Jurkat, Clone E6-1 (cell line): ENCODE measurements at places on chromosomes 6 and 20.

- no peak for DNase-seq
Measured at GRCh38 chr6:36627801-36628246, 33.7 kb downstream of the SRSF3 start.

- no peak for DNase-seq
Measured at GRCh38 chr6:145808239-145808638, 6.4 kb downstream of the FBXO30 start.

DNA sequence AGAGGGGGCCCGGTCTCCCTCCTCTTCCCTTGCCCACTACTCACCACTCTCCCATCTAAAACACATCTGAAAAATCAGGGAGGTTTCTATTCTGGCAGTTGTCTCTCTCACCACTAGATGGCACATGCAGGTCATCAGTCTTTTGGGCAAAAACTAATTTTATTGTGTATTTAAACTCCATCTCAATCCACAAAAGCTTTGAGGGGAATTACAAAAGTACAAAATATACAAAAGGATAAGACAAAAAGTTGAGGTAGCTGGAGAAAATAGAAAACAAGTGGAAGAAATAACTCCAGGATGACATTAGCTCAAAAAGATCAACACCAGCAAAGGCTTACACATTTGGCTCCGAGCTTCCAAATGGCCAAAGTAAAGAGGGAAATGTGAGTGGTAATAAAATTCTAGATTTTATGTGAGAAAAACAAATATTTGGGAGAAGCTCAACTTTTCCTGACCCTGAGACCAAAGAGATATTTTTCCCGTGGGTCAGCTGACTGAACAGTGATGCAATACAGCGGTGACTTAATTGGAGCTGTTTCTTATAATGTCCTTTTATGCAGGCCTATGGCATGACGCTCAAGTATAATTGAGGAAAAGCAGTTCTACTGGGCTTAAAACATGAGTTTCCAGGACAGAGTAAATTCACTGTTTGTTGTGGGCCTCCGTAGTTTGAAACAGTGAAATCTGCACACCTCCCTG is 79.8 kb upstream of the CHD6 start:
- peak; percentile 27 for DNase-seq

- DNase-seq, result peak; percentile 4
Measured at GRCh38 chr20:1844325-1845162, 50.7 kb upstream of the SIRPA start.

DNA sequence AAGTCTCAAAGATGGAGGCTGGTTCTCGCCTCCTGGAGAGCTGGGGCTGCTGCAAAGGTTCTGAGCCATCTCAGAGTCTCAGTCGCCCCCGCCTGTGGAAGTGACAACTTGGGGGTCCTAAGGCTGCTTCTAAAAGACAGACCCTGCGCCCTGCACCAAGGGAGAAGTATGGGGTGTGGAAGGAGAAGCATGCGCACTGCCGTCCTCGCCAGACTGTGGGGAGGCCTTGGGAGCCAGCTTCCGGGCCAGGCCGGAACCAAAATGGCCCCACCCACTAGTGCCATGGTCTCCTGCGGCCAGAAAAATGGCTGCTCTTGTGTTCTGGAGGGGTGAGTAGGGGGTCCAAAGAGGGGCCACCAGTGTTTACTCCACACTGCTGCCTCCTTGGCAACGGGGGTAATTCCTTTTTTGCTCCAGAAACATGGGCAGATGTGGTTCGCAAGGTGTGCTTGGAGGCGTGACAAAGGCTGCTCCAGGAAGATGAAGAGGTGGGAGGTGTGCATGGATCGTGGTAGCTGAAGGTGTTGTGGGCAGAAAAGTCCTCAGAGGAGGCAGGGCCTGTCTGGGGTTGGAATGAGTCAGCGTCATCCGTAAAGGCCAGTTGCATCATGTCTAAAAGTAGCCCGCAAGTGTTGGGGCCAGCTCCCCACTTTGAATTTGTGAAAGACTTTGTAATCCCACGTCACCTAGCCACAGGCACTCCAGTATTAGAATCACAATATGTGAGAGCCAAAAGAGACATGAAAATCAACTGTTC is 329.8 kb upstream of the SOX4 start:
- DNase-seq, result no peak

GRCh38 chr6:159978291-159979135 is 9.6 kb downstream of the IGF2R start:
- no peak for DNase-seq

DNA sequence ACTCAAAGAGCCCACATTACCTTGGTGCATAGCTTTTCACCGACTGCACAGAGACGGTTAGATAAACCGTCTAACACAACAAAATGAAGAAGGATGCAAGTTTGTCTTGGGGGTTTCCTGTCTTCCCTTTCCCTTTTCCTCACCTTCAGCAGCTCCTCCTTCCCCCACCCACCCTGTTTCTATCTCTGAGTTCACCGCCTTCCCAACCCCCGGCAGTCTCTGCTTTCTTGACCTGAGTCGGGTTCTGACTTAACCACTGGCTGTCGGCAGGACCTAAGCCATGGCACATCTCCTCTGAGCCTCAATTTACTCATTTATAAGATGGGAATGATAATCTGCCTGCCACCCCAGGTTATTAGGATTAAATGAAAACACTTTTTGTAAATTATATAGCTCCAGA is 25.8 kb upstream of the CNKSR3 start:
- DNase-seq, result no peak

DNA sequence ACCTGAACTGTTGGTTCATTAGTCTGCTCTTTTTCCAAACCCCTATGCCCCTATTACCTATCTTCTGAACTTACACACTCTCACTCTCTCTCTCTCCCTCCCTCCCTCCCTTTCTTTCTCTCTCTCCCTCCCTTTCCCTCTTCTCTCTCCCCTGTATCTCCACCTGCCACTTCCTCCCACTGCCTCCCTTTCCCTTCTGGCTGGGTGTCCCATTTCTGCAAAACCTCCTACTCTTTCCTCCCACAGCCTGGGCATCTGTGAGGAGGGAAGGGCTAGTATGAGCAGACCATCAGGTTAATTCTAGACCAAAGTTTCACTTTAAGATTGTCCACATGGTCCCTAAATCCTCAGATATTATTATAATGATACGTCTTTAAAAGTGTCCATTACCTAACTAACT is 95.1 kb downstream of the TMEM200A start:
- no peak for DNase-seq

DNA sequence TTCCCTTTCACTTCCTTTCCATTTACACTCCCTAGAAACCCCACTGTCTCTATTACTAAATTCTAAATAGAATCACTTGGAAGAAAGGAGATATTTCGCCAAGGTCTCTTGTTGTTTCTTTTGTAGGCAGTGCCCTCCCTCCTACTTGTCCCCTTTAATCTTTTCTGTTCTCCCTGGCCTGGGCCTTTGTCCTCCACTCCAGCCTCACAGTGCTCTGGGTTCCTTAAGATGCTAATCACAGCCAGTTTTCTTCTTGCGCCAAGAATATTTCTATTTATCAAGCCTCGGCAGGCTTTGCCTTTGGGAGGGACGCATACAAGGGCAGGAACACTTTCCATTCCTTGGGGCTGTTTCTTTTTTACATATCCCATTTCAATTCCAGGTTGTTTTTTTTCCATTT is 520.6 kb upstream of the CHD6 start:
- DNase-seq, result no peak

DNA sequence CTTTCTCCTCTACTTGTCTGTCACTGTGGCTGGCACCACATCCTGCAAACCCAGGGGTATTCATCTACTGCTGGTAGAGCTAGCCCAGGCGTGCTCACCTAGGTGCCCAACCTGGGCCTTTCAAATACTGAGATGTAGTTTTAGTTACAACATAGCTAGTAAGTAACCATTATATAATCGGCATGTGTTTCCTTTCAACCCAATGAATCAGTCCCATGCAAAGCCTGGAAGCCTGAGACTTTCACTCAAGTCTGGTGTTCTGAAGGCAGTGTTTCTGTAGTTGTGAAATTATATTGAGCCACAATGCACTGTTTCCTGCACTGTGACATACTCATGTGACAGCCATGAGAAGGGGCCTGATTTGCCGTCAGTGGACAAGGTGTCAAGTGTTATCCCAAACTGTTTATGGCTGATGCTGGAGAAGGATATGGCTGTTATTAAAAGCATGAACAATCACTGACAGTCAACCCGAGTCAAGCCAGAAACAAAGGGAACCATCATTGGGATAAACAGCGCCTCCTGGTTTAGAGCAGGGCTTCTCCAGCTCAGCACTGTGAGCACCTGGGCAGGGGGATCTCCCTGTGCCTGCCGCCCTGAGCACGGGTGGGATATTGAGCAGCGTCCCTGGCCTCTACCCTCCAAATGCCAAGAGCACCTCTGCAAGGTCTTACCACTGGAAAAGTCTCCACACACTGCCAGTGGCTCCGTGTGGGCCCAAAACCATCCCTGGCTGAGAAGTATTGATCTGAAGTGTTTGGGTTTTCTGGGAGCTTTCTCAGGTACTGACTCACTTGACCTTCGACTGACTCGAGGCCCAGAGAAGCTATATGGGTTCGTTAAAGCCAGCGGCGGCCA is 1.6 kb downstream of the PSMA7 start:
- peak; percentile 26 for DNase-seq

DNA sequence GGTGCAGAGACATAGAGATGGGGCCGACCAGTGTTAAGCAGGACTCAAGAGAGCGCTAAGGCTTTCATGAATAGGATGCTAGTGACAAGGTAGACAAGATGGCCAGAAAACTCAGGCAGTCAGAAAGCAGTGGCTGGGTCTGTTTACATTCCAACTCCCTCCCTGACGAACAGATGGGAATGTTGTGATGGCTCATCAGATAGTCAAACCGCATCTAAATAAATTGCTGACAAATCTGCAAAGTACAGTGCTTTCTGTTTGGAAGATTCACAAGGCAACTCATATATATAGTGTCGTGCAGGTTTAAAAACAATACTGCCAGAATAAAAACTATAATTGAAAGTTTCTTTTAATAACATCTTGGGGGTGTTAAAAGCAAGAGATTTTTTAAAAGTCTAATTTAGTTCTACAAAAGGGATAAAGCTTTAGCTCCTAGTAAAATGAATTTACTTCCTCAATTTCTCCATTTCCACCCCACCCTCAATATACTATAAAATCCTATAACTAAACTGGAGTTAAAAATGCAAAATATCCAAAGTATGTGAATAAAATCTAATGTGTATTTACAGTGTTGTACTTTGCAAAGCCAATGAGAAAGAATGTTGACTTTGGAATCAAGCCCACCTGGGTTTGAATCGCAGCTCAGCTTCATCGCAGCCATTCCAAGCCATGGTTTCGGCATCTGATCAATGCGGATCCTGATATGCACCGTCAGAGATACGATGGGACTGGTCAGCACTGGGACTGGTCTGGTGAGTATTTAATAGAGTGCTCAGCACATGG is 247.3 kb upstream of the PDE10A start:
- DNase-seq, result no peak

DNA sequence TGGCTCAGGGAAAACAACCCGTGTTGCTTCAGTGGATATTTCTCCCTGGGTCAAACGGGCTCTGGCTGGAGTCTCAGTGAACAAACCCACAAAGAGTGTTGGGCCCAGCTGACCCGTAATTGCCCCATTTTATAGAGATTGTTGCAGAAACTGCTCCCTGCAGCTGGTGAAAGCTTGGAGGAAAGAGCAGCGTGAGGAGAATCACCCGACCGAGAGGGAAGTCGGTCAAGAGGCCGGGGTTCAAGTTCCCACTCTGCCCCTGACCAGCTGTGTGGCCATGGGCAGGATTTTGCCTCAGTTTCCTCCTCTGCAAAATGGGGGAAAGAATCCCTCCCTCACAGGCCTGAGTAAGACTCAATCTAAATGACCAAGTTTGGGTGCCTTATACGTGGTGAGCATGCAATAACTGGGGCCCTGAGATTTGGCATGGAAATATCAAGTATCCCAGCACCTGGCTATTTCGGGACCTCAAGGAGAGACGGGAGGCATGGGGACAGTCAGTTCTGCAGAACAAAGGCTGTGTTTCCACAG is 1.7 kb upstream of the TGM2 start:
- no peak for DNase-seq

DNA sequence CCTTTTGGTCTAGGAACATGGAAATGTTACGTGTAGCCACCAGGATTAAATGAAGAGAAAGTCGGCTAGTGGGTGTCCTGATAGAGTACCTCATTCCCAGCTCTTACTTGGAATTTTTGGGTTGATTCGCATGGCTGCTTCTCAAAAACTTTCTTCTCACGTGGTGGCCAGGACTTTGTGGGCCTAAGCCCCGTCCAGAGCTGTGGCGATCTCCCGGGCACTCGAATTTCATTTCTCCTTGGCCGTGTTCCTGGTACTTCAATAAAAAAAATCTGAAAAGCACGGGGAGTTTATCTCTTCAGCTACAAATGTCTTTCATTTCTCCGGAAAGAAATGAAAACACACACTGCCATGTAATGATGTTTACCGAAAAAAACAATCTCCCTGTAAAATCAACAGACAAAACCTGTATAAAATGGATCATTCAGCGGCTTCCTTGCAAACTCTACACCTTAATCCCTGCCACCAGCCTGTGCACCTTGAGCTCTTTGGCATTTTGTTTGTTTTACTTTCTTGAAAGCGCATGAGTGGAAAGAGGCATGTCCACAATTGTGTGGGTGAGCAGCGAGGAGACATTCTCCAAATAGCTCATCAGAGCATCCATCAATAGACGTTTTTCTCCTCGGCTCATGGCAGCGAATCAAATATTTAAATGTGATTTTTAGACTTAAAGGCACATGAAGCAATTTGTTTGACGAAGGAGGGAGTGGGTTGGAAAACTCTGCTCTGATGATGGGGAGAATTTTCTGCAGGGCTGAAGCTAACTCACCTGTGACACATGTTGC is 173.1 kb downstream of the TFAP2C start:
- no peak for DNase-seq

DNA sequence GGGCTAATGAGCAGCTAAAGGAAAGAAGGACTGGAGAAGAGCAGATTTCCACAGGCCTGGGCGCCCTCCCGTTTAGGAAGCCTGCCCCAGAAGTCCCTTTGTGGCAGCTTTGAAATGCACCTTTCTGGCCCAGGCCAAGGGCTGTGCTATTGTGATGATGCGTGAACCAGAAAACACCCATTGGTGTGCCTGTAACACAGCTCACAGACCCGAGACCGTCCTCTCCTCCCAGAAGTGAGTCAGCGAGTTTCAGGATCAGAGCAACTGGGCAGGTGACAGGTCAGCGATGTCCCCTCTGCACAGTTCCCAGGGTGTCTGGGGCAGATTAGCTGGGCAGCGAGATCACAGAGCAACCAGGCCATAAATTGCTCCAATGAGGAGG is 71.9 kb upstream of the SULF2 start:
- DNase-seq, result no peak

DNA sequence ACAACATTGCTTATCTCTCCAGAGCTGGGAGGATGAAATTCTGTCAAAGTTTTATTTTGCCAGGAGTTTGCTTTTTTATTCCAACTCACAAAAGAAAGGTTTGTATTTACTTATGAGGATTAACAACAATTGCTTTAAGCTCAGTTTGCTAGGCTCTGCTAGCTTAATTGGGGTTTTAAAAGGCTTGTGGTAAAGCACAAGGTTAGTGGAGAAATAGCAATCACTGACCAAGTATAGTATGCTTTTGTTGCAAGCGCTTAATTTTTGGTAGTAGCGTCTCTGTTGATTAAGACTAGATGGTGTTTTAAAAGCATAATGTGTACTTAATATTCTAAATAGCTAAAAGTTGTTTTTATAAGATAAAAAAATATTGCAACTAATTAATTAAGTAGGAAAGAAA is 45.7 kb downstream of the TINAG start:
- DNase-seq, result no peak

- no peak for DNase-seq
Measured at GRCh38 chr20:31390490-31390889, at the start of gene DEFB119. DEFB119 (minus strand) TSS chr20:31390590; CDS start chr20:31390483, 107 bp downstream.
